ENCODE measurements at places on chromosomes 4 and X. TPM values are rescaled to one million over a fixed set of nuclear protein-coding genes. Genes with fewer than 3 reads are reported as not detected.

Gene ASB5
- total RNA-seq: not detected

Gene SASH3
- total RNA-seq: not detected

Gene CSAG3
- total RNA-seq: not detected

Gene BANK1
- total RNA-seq: 0.33 TPM

Gene CLIC2
- total RNA-seq: 10.8 TPM

Gene FGB
- total RNA-seq: not detected

Gene RAB41
- total RNA-seq: not detected

Gene TLR10
- not detected for total RNA-seq

Gene TASL
- not detected for total RNA-seq

Gene CDS1
- not detected for total RNA-seq

Gene ARMCX4
- total RNA-seq: 5.7 TPM

Gene USP46
- total RNA-seq: 11.8 TPM

Gene TEC
- total RNA-seq: 1.1 TPM

Gene ARHGAP6
- total RNA-seq: 1.3 TPM

Gene GNPDA2
- 23.2 TPM for total RNA-seq

Gene CLNK
- total RNA-seq: not detected

Gene CXCL10
- 0.33 TPM for total RNA-seq

Gene SPACA5
- total RNA-seq: not detected

Gene PDLIM3
- 42.5 TPM for total RNA-seq

Gene FAT1
- 4.1 TPM for total RNA-seq

Gene CENPVL3
- total RNA-seq: not detected

Gene FHIP1A
- 3.9 TPM for total RNA-seq

Gene SPP1
- total RNA-seq: not detected

Gene DDX60
- 11.1 TPM for total RNA-seq

Gene NPY2R
- not detected for total RNA-seq

Gene MTMR8
- total RNA-seq: 0.86 TPM

Gene TMEM35A
- total RNA-seq: 2.9 TPM

Gene LIAS
- total RNA-seq: 7.2 TPM

Gene PLP1
- not detected for total RNA-seq

Gene EPGN
- 0.29 TPM for total RNA-seq

Gene WDR17
- under 0.01 TPM for total RNA-seq

Gene CCKAR
- not detected for total RNA-seq

Gene CSN1S1
- not detected for total RNA-seq

Gene MUC7
- total RNA-seq: not detected

Gene C4orf36
- 0.57 TPM for total RNA-seq

Gene WNK3
- total RNA-seq: 0.65 TPM

Gene LNX1
- 0.76 TPM for total RNA-seq

Gene NEUROG2
- total RNA-seq: not detected

Gene CXXC4
- total RNA-seq: under 0.01 TPM

Gene ADH1A
- not detected for total RNA-seq

Gene GDPD2
- not detected for total RNA-seq

Measured in vein endothelial cell (primary cell).